Muscle of leg (tissue), 16 donors: ENCODE measurements at places on chromosomes 6 and 20. TPM values are rescaled to one million over a fixed set of nuclear protein-coding genes. Genes with fewer than 3 reads are reported as not detected.

SAPCD1 gene
- 2.7 TPM for total RNA-seq

WFDC6 gene
- not detected for total RNA-seq

TSBP1 gene
- not detected for total RNA-seq

AIF1 gene
- 29.2 TPM for total RNA-seq

FGD2 gene
- 4.1 TPM for total RNA-seq

TBX18 gene
- total RNA-seq: 20.3 TPM

ADTRP gene
- total RNA-seq: 0.22 TPM

IL17F gene
- total RNA-seq: not detected

TFAP2D gene
- total RNA-seq: not detected

WFDC5 gene
- not detected for total RNA-seq

PLCB4 gene
- total RNA-seq: 5.7 TPM

TCP11 gene
- 0.44 TPM for total RNA-seq

CDKN1A gene
- 61.8 TPM for total RNA-seq

TAGAP gene
- 0.66 TPM for total RNA-seq

GABRR1 gene
- 0.40 TPM for total RNA-seq

WFDC10B gene
- not detected for total RNA-seq

SLC32A1 gene
- total RNA-seq: not detected

GNMT gene
- 0.22 TPM for total RNA-seq

KCNK16 gene
- total RNA-seq: not detected
